A549 treated with GW870086 at 1 μM for 4 hours (cell line): ENCODE measurements at places on chromosomes 5 and 9. TPM values are rescaled to one million over a fixed set of nuclear protein-coding genes. Genes with fewer than 3 reads are reported as not detected.

The NR2F1-AS1 gene
- 3.2 to 5.2 TPM (median 4.3 TPM) in 5 replicates for total RNA-seq

The SEMA6A gene
- total RNA-seq = 0.06 to 0.27 TPM (median 0.11 TPM) in 4 of 5 replicates, not detected in the other

The OR13C2 gene
- not detected in 5 replicates for total RNA-seq

The WNT8A gene
- total RNA-seq = not detected in 5 replicates

The GRXCR2 gene
- total RNA-seq = not detected in 5 replicates

The RNF38 gene
- 7.2 to 10.0 TPM (median 8.8 TPM) in 5 replicates for total RNA-seq

The INSYN2B gene
- 0.37 to 0.71 TPM (median 0.39 TPM) in 5 replicates for total RNA-seq

The HOMER1 gene
- 2.1 to 5.7 TPM (median 5.0 TPM) in 5 replicates for total RNA-seq

The TAS2R1 gene
- not detected in 5 replicates for total RNA-seq

The FAM221B gene
- total RNA-seq = not detected in 5 replicates

The BNIP1 gene
- total RNA-seq = 14.7 to 19.4 TPM (median 15.6 TPM) in 5 replicates

The ACOT12 gene
- total RNA-seq = 0.07 to 0.08 TPM in 2 of 5 replicates, not detected in the others

The ZMAT2 gene
- 80.6 to 110 TPM (median 84.5 TPM) in 5 replicates for total RNA-seq

The MSX2 gene
- total RNA-seq = 2.9 to 5.0 TPM (median 4.3 TPM) in 5 replicates

The CCDC183 gene
- 0.15 to 0.72 TPM (median 0.44 TPM) in 5 replicates for total RNA-seq

The ISCA1 gene
- 46.5 to 50.9 TPM (median 48.4 TPM) in 5 replicates for total RNA-seq

The OR1L1 gene
- not detected in 5 replicates for total RNA-seq

The KCNV2 gene
- not detected in 5 replicates for total RNA-seq

The PCDHGB5 gene
- total RNA-seq = 1.9 to 2.7 TPM (median 2.3 TPM) in 5 replicates

The SLC35D2 gene
- total RNA-seq = 15.3 to 21.7 TPM (median 20.6 TPM) in 5 replicates

The LCN10 gene
- not detected in 5 replicates for total RNA-seq

The NKD2 gene
- 15.5 to 19.9 TPM (median 18.5 TPM) in 5 replicates for total RNA-seq
